ENCODE measurements at places on chromosomes 7 and 10.

DNA sequence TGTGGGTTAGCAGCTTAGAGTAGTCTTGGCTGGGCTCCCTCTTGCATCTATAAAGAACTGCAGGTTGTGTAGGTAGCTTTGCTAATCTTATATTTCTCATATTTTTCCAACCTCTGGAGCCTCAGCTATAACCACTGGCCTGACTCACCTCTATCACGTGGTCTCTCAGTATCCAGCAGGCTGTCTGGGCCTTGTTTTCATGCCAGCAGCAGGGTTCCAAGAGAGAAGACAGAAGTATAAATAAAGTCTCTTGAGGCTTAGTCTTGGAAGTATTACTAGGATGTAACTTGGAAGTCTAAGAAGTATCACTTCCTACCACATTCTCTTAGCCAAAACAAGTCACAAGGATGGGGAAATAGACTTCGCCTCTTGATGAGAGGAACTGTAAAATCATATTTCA is 73.3 kb downstream of the WIPF3 start:
- H3K27me3 ChIP-seq: peaks cover 7% of the 10 kb centered on the region
- no peak overlapping the region for H3K27ac ChIP-seq
- H3K4me3 ChIP-seq: no peak overlapping the region
- no peaks in the 10 kb centered on the region for H3K36me3 ChIP-seq

- H3K4me1 ChIP-seq: no peaks in the 10 kb centered on the region
- H3K27ac ChIP-seq: no peak overlapping the region
- H3K4me3 ChIP-seq: no peak overlapping the region
- H3K27me3 ChIP-seq: peaks cover 7% of the 10 kb centered on the region
Measured at GRCh38 chr7:121298831-121299239, 30.0 kb upstream of the WNT16 start.

DNA sequence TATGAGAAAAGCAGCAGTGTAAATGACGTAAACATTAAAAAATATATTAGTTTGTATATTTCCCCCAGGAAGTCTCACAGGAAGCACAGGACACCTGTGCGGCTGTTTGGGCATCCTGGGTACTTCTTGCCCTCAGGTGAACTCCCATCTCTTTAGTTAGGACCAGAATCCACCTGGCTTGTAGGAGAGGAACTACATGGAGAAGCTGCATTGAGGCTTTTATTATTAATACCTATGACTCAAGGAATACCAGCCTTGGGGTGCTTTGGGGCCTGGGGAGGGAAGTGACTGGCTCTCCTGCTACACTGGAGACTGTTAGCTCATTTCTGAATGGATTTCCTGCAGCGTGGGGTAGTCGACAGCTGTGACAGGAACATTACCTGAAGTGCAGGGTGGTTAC is 40.0 kb upstream of the GSDME start:
- no peak for DNase-seq
- no peak overlapping the region for H3K27ac ChIP-seq
- H3K27me3 ChIP-seq: no peaks in the 10 kb centered on the region
- peaks cover 24% of the 10 kb centered on the region for H3K4me1 ChIP-seq
- no peak overlapping the region for H3K4me3 ChIP-seq

DNA sequence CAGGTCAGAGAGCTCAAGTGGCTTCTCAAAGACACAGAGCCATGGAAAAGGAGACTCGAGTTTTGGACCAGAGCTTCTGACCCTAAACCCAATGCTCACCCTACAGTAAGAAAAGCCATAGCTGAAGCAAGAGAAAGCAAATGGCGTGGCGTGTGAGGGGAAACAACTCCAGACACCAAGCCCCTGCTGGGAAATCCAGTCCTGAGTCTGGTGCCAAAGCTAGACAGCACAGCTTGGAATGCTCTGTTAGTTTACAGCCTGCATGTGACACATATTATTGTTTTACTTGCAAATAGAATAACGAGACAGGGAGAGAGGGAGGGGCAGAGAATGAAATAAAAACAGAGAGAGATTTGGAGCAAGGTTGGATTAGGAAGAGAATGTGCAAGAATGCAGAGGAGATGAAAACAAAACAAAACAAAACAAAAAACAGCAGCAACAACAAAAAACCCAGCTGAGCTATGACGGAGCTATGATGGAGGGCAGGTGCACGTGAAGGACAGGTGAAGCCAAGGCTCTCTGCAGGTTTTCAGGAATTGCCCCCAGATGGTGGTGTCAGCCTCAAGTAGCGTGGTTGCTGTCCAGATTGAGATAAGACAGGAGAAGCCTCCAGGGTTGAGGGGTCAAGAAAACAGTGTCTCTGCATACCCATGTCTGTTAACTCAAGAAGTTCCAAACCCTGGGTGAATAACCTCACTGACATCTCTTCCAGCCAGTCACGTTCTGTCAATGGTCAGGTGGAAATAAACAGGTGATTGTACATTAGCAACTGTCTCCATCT is 69.7 kb upstream of the LRRC18 start:
- H3K36me3 ChIP-seq: no peaks in the 10 kb centered on the region
- no peak for DNase-seq
- H3K4me3 ChIP-seq: no peak overlapping the region
- H3K27me3 ChIP-seq: peaks cover 1% of the 10 kb centered on the region
- no peaks in the 10 kb centered on the region for H3K4me1 ChIP-seq

GRCh38 chr10:114289096-114289436 is 50.0 kb downstream of the VWA2 start:
- no peak overlapping the region for H3K27ac ChIP-seq
- H3K27me3 ChIP-seq: no peaks in the 10 kb centered on the region
- H3K36me3 ChIP-seq: no peaks in the 10 kb centered on the region
- peaks cover 5% of the 10 kb centered on the region for H3K4me1 ChIP-seq
- no peak overlapping the region for H3K4me3 ChIP-seq

DNA sequence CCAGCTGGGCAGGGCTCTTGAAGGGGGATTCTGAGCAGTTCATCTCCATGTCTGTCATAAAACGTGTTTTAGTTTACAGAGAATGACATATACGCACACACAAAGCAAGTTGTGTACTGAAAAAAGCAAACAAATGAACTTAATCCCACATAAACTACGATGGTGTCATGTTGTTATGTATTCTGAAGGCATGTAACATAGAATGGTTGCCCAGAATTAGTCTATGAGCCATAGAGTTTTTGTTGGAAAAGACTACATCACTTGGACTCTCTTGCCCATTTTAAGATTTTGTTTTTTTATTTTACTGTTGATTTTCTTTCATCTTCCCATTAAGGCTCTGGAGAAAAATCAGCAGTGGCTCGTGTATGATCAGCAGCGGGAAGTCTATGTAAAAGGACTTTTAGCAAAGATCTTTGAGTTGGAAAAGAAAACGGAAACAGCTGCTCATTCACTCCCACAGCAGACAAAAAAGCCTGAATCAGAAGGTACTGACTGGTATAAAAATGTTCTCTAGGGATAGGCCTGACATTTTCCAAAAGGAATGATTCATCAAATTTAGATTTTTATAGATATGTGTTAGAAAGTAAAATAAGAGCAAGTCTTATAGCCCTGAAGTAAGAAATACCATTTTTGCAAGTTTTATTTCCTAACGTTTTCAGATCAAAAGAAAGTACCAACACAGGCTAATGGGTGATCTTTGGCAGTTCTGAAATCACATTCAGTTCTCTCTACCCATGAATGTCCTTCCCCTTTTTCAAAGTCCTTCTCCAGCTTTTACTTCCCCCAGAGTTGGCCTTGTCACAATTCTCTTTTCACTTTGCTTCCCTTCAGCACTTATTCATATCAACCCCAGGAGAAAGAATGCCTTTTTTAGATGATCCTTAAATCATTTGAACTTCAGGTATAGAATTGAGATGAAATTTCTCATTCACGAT is 18.9 kb downstream of the CEP55 start:
- H3K36me3 ChIP-seq: peaks cover 52% of the 10 kb centered on the region
- no peaks in the 10 kb centered on the region for H3K4me1 ChIP-seq
- H3K27ac ChIP-seq: no peak overlapping the region
- no peaks in the 10 kb centered on the region for H3K27me3 ChIP-seq

DNA sequence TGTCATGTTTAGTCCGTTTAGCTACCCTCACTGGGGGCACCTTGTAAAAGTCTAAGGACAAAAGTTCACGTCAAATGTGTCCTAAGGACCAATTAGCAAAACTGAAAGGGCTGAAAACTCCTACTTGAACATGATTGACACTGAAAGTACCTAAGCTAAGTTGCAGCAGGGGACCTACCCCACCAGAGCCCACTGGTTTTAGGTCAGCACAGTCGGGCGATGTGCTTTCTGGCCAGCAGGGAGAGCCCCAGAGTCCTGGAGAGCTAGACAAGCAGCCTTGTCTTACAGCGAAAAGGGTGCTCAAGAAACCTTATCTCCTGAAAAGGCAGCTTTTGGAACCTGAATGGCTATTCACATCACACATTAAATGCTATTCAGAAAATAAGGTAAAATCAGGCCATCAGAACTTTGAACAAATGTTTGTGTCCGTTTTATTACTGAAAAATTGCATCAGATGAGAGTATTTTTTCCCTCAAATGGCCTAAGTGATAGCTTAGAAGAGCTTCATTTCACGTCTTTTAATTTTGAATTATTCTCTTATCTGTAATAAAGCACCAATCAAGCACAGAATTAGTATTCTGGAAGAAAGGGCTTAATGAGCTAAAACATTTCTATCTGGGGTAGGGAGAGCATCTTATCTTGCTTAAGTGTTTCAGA is 52.2 kb upstream of the MKI67 start:
- H3K4me3 ChIP-seq: no peak overlapping the region
- H3K27ac ChIP-seq: no peak overlapping the region
- peaks cover 14% of the 10 kb centered on the region for H3K36me3 ChIP-seq
- no peaks in the 10 kb centered on the region for H3K27me3 ChIP-seq
- H3K4me1 ChIP-seq: peaks cover 32% of the 10 kb centered on the region

DNA sequence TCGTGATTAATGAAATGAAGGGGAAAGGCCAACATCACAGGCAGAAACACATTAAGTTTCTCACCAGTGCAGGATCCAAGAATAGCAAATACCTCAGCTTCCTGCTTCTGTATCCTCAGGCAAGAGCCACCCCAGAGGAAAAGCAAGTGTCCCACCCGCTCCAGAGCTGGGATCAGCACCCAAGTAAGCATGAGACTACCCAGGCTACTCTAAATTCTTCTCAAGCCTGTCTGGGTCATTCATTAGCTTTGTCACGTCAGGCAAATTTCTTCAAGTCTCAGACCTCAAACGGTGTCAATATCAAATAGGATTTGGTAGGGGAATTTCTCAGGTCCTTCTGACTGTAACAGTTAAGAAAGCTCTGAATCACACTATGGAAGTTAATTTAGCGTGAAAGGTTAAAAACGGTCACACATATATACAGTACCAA is 59.0 kb downstream of the GNA12 start:
- no peak overlapping the region for H3K4me3 ChIP-seq
- DNase-seq: no peak
- no peak overlapping the region for H3K27ac ChIP-seq
- peaks cover 7% of the 10 kb centered on the region for H3K36me3 ChIP-seq

GRCh38 chr10:93393211-93393610 is 88.9 kb downstream of the MYOF start:
- no peaks in the 10 kb centered on the region for H3K36me3 ChIP-seq
- H3K27me3 ChIP-seq: peaks cover 11% of the 10 kb centered on the region
- DNase-seq: no peak

DNA sequence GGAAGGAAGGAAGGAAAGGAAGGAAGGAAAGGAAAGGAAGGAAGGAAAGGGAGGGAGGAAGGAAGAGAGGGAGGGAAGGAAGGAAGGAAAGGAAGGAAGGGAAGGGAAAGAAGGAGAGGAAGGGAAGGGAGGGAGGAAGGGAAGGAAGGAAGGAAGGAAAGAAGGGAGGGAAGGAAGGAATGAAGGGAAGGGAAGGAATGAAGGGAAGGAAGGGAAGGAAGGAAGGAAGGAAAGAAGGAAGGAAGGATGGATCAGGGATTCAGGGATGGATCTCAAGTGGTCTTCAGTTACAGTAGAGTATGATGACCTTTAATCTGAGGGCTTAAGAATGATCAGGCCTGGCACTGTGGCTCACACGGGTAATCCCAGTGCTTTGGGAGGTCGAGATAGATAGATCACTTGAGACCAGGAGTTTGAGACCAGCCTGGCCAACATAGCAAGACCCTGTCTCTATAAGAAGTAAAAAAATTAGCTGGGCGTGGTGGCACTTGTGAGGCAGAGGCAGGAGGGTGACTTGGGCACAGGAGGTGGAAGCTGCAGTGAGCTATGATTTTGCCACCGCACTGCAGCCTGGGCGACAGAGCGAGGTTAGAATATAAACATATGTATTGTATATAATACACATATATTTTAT is 760 bp upstream of the FOXK1 start:
- peak overlapping the region; percentile 67 for H3K27ac ChIP-seq
- peaks cover 18% of the 10 kb centered on the region for H3K4me1 ChIP-seq
- H3K36me3 ChIP-seq: peaks cover 4% of the 10 kb centered on the region
- H3K4me3 ChIP-seq: peak overlapping the region; percentile 67

GRCh38 chr7:111380945-111381344 is 181.3 kb downstream of the IMMP2L start:
- H3K4me3 ChIP-seq: no peak overlapping the region
- no peaks in the 10 kb centered on the region for H3K4me1 ChIP-seq
- H3K27ac ChIP-seq: no peak overlapping the region
- no peaks in the 10 kb centered on the region for H3K27me3 ChIP-seq

DNA sequence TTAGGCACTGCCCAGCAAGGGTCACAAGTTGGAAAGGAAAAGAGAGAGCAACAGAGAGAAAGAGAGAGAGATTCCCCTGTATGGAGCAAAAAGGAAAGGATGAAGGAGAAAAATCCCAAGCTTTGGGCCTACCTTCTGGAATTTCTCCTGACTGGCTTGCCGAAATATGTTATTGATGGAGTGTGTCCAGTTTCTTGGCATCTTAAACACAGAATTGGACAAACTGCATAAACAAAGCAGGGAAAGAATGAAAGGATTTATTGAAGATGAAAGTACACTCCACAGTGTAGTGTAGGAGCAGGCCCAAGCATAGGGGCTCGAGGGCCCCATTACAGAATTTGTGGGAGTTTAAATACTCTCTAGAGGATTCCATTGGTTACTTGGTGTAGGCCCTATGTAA is 627.8 kb upstream of the CNTNAP2 start:
- H3K36me3 ChIP-seq: no peaks in the 10 kb centered on the region
- no peak for DNase-seq
- H3K4me3 ChIP-seq: no peak overlapping the region
- no peaks in the 10 kb centered on the region for H3K27me3 ChIP-seq

- no peak for DNase-seq
- H3K27me3 ChIP-seq: no peaks in the 10 kb centered on the region
- H3K4me1 ChIP-seq: peaks cover 24% of the 10 kb centered on the region
- H3K4me3 ChIP-seq: peak overlapping the region; percentile 65
- H3K27ac ChIP-seq: peak overlapping the region; percentile 96
- peaks cover 68% of the 10 kb centered on the region for H3K36me3 ChIP-seq
Measured at GRCh38 chr7:150556521-150557138, 10.6 kb upstream of the GIMAP4 start.

- H3K4me1 ChIP-seq: no peaks in the 10 kb centered on the region
- no peak overlapping the region for H3K27ac ChIP-seq
- DNase-seq: no peak
Measured at GRCh38 chr10:114252092-114252491, 13.0 kb downstream of the VWA2 start.

DNA sequence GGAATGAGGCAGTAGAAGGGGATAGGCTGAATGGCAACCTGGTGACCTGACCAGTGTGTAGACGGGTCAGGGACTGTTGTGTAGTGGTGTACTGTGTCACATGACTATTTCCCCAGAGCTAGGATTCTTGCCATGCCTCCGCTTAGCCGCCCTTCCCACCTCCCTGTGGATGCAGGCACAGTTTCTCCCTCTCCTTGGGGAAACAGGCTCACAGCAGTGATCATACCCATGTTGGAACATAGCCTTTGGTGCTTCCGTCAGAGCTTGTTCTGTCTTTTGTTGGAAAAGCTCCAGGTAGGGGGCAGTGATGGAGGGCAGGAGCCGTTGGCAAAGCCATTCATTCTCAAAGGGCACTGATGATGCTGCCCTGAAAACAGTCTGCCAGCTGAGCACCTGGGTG is 44.3 kb downstream of the OGDH start:
- peaks cover 29% of the 10 kb centered on the region for H3K36me3 ChIP-seq
- no peak overlapping the region for H3K4me3 ChIP-seq
- no peak overlapping the region for H3K27ac ChIP-seq
- peaks cover 1% of the 10 kb centered on the region for H3K4me1 ChIP-seq
- no peak for DNase-seq

Measured in activated naive CD8-positive, alpha-beta T cell treated with anti-CD3 and anti-CD28 coated beads, Interleukin-2, amount 10 ng/mL, durations not matched to agents 7 days and 5 days (primary cell).